ENCODE measurements at places on chromosomes 4 and X.
A peak's percentile ranks its signal among the peaks of the same experiment; 100 is the strongest.

DNA sequence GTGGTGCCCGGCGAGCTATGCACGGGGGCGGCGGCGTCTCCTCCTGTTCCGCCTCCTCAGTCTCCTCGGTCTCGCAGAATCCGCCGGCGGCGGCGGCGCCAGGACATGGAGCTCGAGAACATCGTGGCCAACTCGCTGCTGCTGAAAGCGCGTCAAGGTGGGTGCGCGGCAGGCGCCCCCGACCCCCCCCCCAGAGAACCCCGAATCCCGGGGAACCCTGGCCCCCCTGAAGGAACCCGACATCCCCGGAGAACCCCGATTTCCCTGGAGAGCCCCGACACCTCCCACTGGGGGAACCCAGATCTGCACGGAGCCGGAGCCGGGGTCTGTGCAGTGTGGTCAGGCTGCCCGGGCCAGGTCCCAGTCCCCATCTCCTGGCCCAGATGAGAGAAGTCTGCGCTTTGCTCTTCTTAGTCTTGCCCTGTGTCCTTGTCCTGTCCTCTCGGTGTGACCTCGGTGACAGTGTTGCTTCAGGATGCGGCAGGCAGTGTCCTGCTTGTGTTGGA lies 648 bp downstream of the GRK4 start:
- peak overlapping the region; percentile 84 for H3K4me3 ChIP-seq
- peaks cover 10% of the 10 kb centered on the region for H3K36me3 ChIP-seq
- peaks cover 33% of the 10 kb centered on the region for H3K4me1 ChIP-seq
- no peak for DNase-seq

- no peak overlapping the region for H3K4me3 ChIP-seq
- DNase-seq: no peak
- H3K27ac ChIP-seq: no peak overlapping the region
- no peaks in the 10 kb centered on the region for H3K27me3 ChIP-seq
- H3K36me3 ChIP-seq: no peaks in the 10 kb centered on the region
Observed at GRCh38 chr4:66887061-66887460, 658.2 kb downstream of the CENPC start.

DNA sequence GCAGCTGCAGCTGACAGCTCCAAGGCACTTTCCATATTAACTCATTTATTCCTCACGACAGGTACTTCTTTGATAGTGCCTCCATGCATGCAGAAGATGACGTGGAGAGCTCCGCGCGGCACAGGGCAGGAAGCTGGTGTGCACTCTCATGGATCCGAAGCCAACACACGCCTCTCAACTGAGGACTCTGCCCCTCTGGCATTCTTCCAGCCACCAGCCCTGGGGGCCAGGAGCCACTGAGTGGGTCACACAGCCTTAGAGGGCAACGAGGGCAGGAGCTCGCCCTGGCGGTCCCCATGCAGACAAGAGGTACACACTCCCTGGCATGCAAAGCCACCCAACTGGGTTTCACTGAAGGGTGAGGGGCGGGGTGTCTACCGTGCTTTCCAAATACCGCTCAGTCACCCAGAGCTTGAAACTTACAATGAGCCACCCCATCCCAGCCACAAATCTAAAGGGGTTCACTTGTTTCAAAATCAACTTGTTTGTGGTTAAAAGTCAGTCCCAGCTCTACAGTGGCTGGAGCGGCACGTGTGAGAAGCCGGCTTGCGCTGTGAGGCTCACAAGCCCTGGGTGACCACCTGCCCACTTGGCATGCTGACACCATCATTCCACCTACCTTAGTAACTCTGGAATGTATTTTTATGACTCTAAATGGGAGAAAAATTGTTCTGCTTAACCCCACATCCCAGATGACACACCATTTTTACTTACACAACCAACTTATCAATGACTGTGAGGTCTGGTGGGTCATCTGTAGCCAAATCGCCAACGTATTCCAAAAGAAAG lies 16.2 kb downstream of the NOP14 start:
- no peaks in the 10 kb centered on the region for H3K27me3 ChIP-seq
- H3K4me1 ChIP-seq: peaks cover 17% of the 10 kb centered on the region
- H3K36me3 ChIP-seq: peaks cover 57% of the 10 kb centered on the region

GRCh38 chrX:40091691-40092421 lies 5.9 kb downstream of the BCOR start:
- H3K27me3 ChIP-seq: no peaks in the 10 kb centered on the region
- H3K27ac ChIP-seq: no peak overlapping the region
- DNase-seq: no peak
- H3K36me3 ChIP-seq: peaks cover 18% of the 10 kb centered on the region
- no peak overlapping the region for H3K4me3 ChIP-seq

- no peak for DNase-seq
- peaks cover 5% of the 10 kb centered on the region for H3K36me3 ChIP-seq
- no peak overlapping the region for H3K4me3 ChIP-seq
- H3K27ac ChIP-seq: peak overlapping the region; percentile 17
- H3K4me1 ChIP-seq: peaks cover 8% of the 10 kb centered on the region
- H3K27me3 ChIP-seq: no peaks in the 10 kb centered on the region
Observed at GRCh38 chr4:150782921-150783320, 201.0 kb downstream of the MAB21L2 start.

- no peaks in the 10 kb centered on the region for H3K4me1 ChIP-seq
- no peak overlapping the region for H3K4me3 ChIP-seq
- H3K27ac ChIP-seq: no peak overlapping the region
Observed at GRCh38 chr4:27692158-27692557, 831.5 kb downstream of the STIM2 start.

GRCh38 chrX:106948641-106949040 lies 28.4 kb downstream of the CLDN2 start:
- no peak for DNase-seq
- no peaks in the 10 kb centered on the region for H3K27me3 ChIP-seq
- peaks cover 2% of the 10 kb centered on the region for H3K36me3 ChIP-seq

DNA sequence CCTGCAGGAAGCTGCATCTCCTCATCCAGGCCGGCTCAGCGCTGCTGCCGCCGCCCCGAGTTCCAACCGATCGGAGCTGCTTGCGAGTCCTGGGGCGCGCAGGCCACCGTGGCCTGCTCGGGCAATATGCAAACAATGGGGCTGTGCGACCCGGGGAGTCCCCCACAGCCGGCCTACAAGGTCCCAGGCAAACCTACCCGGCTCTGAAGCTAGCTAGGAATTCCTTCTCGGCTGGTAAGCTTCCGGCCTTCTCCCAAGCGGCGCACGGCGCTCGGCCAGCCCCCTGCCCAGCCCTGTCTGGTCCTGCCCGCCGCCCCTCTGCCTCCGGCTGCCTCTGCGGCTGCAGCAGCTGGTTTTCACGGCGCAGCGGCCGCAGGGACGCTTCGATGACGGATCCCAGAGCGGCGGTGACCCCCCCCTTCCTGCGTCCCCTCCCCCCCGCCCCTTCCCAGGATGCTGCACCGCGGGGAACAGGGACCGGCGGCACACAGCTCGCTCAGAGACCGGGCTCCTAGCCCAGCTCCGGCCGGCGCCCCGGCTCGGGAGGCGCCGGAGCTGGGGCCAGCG lies 59.4 kb downstream of the TSC22D3 start:
- H3K27ac ChIP-seq: peak overlapping the region; percentile 99
- DNase-seq: peak; percentile 20
- peaks cover 63% of the 10 kb centered on the region for H3K36me3 ChIP-seq
- H3K4me1 ChIP-seq: peaks cover 51% of the 10 kb centered on the region
- no peaks in the 10 kb centered on the region for H3K27me3 ChIP-seq

GRCh38 chr4:7466904-7467303 lies 32.2 kb upstream of the PSAPL1 start:
- peaks cover 36% of the 10 kb centered on the region for H3K27me3 ChIP-seq
- no peak overlapping the region for H3K27ac ChIP-seq
- no peak overlapping the region for H3K4me3 ChIP-seq
- no peaks in the 10 kb centered on the region for H3K36me3 ChIP-seq
- DNase-seq: no peak

DNA sequence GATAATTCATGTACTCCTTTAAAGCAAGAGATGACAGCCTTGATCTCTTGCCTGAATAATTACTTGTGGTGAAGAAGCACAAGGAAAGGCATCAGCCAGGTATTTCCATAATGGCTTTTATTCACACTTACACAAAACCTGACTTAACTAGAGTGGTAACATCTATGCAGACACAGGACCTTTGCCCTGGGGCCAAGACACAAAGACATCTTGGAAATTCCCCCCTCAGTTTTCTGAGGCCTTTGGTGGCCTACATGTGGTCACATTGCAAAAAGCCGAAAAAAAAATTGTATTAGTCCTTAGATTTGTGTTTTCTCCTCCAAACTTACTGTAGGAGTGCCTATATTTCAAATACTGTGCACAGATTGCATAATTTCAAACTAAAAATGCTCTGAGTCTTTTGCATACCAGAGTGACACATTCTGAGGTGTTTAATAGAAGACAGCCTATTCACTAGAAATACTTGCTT lies 172.4 kb downstream of the PDGFC start:
- no peak overlapping the region for H3K4me3 ChIP-seq
- DNase-seq: no peak
- no peaks in the 10 kb centered on the region for H3K36me3 ChIP-seq
- no peak overlapping the region for H3K27ac ChIP-seq
- H3K27me3 ChIP-seq: no peaks in the 10 kb centered on the region
- H3K4me1 ChIP-seq: no peaks in the 10 kb centered on the region

- DNase-seq: no peak
- peaks cover 2% of the 10 kb centered on the region for H3K36me3 ChIP-seq
- H3K27me3 ChIP-seq: peaks cover 29% of the 10 kb centered on the region
- no peaks in the 10 kb centered on the region for H3K4me1 ChIP-seq
Observed at GRCh38 chr4:80094191-80094590, 21.2 kb upstream of the ANTXR2 start.

DNA sequence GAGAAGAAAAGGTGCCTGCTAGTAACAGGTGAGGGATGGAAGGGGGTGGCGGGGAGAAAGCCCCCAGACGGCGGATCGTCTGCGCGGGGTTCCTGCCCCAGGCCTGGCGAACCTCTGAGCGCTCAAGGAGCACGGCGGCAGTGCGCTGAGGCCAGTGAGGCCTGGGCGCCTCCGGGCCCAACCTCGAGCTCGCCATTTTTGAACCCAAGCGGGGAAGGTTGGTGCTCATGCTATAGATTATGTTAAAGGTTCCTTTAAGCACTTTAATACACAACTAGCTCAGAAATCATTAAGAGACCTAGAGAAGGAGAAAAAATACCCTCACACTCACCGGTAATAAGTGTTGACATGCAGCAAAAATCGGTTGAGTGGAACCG lies 7.9 kb downstream of the PITX2 start:
- peaks cover 97% of the 10 kb centered on the region for H3K27me3 ChIP-seq
- peaks cover 1% of the 10 kb centered on the region for H3K36me3 ChIP-seq
- H3K27ac ChIP-seq: no peak overlapping the region
- H3K4me1 ChIP-seq: peaks cover 6% of the 10 kb centered on the region
- H3K4me3 ChIP-seq: no peak overlapping the region

GRCh38 chrX:115650449-115650848 lies 89.5 kb downstream of the PLS3 start:
- no peak overlapping the region for H3K27ac ChIP-seq
- no peaks in the 10 kb centered on the region for H3K27me3 ChIP-seq
- H3K4me1 ChIP-seq: no peaks in the 10 kb centered on the region
- H3K4me3 ChIP-seq: no peak overlapping the region
- DNase-seq: no peak
- H3K36me3 ChIP-seq: no peaks in the 10 kb centered on the region

GRCh38 chr4:129138810-129139496 lies 43.0 kb downstream of the C4orf33 start:
- H3K27me3 ChIP-seq: peaks cover 10% of the 10 kb centered on the region

- no peak overlapping the region for H3K27ac ChIP-seq
- H3K4me1 ChIP-seq: no peaks in the 10 kb centered on the region
- peaks cover 51% of the 10 kb centered on the region for H3K27me3 ChIP-seq
- no peak overlapping the region for H3K4me3 ChIP-seq
- no peak for DNase-seq
- no peaks in the 10 kb centered on the region for H3K36me3 ChIP-seq
Observed at GRCh38 chr4:109375778-109376414, 57.7 kb upstream of the SEC24B start.

DNA sequence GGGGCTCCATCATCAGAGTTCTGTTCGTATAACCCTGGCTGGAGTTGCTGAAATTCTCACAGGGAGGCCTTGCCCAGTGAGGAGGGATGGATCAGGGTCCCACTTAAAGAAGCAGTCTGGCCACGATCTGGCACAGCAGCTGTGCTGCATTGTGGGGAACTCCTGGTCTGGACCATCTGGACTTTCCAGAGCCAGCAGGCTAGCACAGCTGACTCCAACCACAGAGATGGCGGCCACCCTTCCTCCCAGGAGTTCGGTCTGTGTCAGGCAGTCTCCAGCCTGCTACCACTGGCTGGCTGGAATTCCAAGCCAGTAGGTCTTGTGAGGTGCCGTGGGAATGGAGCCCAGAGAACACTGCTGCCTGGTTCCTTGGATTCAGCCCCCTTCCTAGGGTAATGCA lies 62.0 kb downstream of the SLAIN2 start:
- H3K4me1 ChIP-seq: peaks cover 46% of the 10 kb centered on the region
- DNase-seq: no peak
- no peak overlapping the region for H3K27ac ChIP-seq
- H3K27me3 ChIP-seq: no peaks in the 10 kb centered on the region
- peaks cover 7% of the 10 kb centered on the region for H3K36me3 ChIP-seq
- no peak overlapping the region for H3K4me3 ChIP-seq

DNA sequence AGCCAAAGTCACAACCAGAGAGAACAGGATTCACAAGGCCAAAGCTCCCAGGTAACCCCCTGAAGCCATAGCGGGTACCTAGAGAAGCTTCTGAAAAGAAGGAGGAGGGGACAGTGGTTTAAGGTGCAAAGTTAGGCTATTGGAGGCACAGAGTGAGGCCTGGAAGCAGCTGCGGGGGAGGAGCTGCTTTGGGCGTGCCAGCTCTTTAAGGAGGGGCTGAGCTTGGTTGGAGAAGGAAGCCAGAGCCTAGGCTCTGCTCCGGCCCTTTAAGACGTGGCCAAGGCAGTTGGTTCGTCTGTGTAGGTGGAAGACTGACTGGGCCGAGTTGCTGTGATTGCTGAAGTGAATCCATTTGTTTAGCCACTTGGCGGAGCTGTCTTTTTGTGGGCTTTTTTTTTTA lies 1.5 kb downstream of the KLF8 start:
- H3K4me3 ChIP-seq: peak overlapping the region; percentile 44
- peaks cover 5% of the 10 kb centered on the region for H3K36me3 ChIP-seq
- H3K27me3 ChIP-seq: no peaks in the 10 kb centered on the region
- no peak overlapping the region for H3K27ac ChIP-seq
- peaks cover 8% of the 10 kb centered on the region for H3K4me1 ChIP-seq

GRCh38 chr4:7259039-7259438 lies 66.7 kb downstream of the SORCS2 start:
- H3K36me3 ChIP-seq: no peaks in the 10 kb centered on the region
- H3K4me3 ChIP-seq: no peak overlapping the region
- H3K4me1 ChIP-seq: no peaks in the 10 kb centered on the region
- no peak overlapping the region for H3K27ac ChIP-seq

DNA sequence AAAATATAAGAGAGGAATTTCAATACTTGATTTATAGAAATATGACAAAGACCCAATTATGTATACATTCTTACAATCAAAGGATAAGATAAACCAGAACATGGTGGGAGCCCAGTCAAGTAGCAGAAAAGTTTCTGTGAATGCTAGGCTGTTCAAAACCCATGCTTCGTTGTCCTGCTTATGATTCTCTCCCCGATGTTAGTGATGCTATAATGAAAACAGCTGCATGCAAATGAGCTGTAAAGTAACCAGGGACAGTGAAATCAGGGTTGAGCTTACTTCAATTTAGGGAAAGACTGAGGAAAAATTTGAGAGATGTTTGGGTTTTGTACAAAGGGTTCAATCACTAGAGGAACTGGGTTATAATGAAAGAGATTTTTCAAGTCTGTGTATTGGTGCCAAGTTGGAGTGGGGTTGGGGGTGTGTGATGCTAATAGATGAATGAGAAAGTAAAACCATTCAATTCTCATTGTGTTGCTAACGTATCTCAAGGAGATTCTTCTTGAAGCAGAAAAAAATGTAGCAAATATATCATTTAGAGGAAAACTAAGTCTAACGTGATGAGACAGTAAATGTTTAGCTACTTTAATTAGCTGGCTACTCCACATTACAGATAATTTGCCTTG lies 59.3 kb upstream of the PPP1R2C start:
- no peaks in the 10 kb centered on the region for H3K36me3 ChIP-seq
- no peak for DNase-seq
- no peaks in the 10 kb centered on the region for H3K4me1 ChIP-seq
- no peak overlapping the region for H3K27ac ChIP-seq
- H3K27me3 ChIP-seq: no peaks in the 10 kb centered on the region
